ENCODE measurements at places on chromosomes 5 and 9.

- no peak for DNase-seq
Observed at GRCh38 chr9:133991214-133991921, 756 bp downstream of the VAV2 start.

GRCh38 chr9:19379283-19379682 is 753 bp downstream of the RPS6 start:
- no peak for DNase-seq

DNA sequence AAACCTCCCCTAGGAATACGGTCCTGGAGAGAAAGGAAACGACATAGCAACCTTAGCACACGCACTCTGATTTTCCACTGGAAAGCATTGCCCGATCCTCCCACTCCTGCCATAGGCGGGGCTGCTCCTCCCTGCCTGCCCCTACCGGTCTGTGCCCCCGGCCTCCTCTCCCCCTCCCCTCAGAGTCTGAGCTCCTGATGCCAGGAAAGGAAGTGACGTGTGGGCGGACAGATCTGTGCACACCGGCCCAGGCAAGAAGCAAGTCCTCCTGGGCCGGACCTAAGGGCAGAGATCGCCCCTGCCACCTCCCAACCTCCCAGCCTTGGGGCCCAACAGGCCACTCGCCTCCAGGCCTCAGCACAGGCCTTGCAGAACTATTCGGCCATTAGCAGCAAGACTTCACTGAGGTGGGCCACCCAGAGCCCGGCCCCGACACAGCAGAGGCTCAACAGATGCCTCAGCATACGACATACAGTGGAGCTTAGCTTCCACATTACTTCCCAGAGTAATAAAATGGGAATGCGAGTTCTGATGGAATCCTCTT is 7.2 kb downstream of the NINJ1 start:
- DNase-seq, result no peak

- DNase-seq, result no peak
Observed at GRCh38 chr9:127525401-127526188, 74.3 kb downstream of the LRSAM1 start.

- no peak for DNase-seq
Observed at GRCh38 chr5:77852514-77853352, 76.6 kb upstream of the TBCA start.

GRCh38 chr9:30928045-30928444 is 1456.4 kb upstream of the ACO1 start:
- no peak for DNase-seq

DNA sequence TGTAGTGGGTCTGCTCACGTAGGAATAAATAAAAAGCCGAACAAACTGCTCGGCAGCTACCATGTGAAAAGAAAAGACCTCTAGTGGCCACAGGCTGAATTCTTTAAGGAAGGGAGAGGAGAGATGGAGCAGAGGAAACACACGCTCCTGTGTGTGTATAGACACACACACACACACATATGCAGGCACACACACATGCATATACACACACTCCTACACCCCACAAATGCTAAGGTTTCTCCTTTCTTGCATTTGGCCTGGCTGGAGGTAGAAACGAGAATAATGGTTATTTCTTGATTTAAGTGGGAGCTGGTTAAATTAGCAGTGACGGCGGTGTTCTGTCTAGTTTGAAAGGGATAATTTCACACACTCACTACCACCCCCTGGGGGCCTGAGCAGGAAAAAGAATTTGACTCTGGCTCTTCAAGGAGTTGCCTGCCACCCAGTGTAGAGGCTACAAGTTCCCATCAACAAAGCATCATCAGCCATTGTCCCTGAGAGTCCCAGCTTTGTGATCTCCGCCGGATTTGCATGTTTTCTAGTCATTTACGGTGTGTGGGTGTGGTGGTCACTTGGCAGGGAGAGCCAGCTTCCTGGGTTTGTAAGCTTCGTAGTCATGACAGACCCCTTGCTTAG is at the start of gene INSYN2B:
TSS of gene INSYN2B (minus strand) at position 78 of the 636 bp plus-strand sequence. CDS start 96,597 bp downstream, outside the sequence.
- no peak for DNase-seq

- no peak for DNase-seq
Observed at GRCh38 chr9:93929231-93929630, 25.9 kb downstream of the BARX1 start.

GRCh38 chr5:126235628-126236027 is 187.6 kb upstream of the GRAMD2B start:
- DNase-seq, result no peak

DNA sequence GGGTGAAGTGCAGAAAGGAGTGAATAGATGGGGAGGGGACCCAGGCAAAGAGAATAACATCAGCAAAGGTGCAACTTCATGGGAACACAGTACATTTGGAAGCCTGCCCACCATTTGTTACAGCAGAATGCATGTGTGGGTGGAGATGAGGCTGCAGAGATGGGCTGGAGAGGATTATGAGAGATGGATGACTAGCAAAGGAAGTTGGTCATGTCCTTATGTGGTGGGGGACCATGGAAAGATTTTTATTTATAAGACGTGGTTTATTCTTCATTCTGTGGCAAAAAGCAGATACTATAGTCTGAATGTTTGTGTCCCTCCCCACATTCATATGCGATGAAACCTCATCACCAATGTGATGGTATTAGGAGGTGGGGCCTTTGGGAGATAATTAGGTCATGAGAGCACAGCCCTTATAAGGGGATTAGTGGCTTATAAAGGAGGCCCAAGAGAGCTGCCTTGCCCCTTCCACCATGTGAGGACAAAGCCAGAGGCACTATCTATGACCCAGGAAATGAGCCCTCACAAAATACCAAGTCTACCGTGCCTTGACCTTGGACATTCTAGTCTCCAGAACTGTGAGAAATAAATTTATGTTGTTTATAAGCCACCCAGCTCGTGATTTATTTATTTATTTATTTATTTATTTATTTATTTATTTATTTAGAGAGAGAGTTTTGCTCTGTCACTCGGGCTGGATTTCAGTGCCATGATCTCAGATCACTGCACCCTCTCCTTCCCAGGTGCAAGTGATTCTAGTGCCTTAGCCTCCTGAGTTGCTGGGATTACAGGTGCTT is 483.7 kb downstream of the RAB3C start:
- DNase-seq, result no peak

DNA sequence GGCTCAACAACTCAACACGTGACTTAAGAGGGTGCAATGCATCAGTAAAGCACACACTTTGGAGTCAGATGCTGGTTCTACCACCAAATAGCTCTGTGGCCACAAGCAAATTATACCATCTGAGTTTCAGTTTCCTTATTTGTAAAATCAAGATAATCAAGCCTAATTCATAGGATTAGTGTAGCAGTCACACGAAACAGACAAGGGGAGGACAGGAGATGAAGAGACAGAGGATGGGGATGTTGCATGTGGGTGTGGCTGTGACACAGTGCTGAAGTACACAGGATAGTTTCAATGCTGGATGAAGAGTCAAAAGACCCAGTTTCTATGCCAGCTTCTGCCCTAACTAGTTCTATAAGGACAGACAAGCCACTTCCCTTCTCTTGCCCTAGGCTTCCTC is 60.2 kb downstream of the SPOCK1 start:
- DNase-seq, result no peak

DNA sequence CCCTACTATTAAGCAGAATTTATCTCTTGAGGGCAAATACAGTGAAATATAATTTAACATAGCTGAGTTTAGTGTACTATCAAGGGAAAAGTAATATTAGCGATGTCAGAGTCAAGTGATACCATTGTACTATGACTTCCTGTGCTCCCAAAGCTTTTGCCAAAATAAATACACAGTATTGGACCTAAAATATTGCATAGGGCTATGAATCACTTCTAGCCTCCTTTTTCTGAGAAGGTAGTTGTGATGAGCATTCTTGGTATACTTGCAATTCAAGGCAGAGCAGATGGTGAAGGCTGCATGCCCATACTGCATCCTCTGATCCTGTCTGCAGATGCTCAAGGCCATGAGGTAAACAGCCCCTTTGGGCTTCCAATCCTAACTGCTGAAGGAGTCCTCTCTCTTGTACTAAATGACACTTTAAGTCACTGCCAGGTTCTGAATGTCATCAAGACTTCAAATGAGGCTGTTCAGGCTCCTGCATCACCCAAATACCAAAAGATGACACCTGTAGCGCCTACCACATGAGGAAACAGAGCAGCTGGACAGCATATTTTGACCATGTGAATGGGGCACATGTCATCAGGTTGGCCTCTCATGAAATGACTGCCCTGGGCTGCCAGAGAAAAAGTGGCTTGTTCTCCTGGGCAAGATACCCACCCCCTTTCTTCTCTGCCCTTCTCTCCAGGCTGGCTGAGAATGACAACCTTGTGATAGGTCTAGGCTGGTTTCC is 29.7 kb upstream of the PPP2CA start:
- DNase-seq, result no peak

GRCh38 chr5:29040404-29040803 is 2002.0 kb upstream of the CDH9 start:
- DNase-seq, result no peak

- DNase-seq, result no peak
Observed at GRCh38 chr5:55509796-55510522, 24.8 kb downstream of the PLPP1 start.

DNA sequence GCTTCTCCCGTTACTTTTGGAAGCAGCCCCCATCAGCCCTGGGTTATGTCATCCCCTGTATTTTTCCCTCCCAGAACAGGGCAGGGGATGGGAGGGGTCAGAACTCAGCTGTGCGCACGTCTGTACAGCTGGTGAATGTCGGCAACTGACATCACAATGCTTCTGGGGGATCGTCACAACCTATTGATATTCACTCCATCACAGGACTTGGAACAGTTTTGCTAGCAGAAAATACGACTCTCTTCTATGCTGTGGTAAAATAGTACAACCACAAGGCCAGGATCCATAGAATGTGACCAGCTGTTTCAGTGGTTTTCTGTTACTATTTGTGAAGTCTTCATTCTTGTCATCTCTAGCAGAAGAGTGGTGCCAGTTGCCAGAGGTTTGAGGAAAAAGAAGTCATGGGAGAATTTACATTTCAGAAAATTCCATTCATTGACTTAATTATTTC is 77.1 kb upstream of the KLF4 start:
- no peak for DNase-seq

DNA sequence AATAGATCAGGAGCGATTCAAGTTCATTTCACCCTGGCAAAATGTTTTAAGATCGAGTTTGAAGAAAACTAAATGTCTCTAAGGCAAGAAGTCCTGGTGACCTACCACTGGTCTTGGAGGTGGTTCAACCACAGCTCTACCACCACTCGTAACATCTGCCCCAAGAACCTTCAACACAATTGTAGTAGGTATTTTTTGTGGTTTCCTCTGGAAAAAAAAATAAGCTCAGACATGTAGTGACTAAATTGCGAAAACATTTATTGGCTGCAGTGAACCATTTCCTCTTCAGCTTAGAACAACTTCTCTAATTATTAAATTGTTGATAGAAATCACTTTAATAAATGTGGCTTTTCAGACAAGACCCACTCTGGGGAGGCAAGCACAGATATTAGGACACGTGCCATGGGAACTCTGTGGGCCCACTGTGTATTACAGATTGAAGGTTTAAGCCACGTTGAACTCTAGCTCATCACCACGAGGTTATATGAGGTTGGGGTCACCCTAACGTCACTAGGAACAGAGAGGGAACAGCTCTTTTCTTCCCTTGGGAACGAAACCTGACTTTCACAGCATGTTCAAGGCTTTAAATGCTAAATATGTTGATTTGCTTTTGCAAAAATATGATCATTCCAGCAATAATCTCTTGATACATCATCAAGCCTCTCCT is 142.9 kb downstream of the HSD17B3 start:
- DNase-seq, result no peak

DNA sequence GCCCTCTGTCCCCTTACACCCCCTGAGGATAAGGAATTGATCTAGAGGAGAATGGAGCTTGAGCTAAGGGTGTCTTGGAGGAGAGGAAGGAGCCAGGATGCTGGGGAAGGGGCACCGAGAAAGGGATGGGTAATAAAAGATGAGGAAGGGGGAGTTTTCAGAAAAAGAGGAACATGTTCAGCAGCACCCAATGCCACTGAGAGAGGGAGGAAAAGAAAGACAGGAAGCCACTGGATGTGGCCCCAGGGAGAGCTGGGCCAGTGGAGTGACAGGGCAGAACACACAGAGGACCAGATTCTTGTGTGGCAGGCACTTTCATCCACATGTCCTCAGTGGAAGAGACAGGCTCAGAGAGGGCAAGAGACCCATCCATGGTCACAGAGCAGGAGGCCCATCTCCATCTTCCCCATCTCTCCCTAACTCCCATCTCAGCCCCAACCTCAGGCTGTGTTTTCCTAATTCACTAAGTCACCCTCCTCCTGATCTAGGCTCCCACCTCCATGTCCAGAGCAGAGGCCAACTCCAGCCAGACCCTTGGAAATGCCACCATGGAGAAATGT is 7.2 kb downstream of the PFN3 start:
- DNase-seq, result no peak

DNA sequence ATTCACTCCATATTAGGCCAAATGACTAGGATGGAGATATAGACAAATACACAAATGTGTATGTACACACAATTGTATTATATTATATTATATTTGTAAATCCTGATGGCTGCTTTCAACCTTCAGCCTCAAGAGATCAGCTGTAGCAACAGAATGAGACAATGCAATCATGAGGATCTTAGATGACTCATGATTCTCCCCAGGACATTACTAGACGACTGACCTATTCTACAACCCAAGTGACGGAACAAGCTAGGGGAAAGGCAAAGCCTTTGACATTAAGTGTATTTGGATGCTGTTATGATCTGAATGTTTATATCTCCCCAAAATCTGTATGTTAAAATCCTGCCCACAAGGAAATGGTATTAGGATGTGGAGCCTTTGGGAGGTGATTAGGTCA is 66.5 kb downstream of the COX7C start:
- no peak for DNase-seq

GRCh38 chr5:68137511-68138140 is 77.9 kb upstream of the PIK3R1 start:
- DNase-seq, result no peak

DNA sequence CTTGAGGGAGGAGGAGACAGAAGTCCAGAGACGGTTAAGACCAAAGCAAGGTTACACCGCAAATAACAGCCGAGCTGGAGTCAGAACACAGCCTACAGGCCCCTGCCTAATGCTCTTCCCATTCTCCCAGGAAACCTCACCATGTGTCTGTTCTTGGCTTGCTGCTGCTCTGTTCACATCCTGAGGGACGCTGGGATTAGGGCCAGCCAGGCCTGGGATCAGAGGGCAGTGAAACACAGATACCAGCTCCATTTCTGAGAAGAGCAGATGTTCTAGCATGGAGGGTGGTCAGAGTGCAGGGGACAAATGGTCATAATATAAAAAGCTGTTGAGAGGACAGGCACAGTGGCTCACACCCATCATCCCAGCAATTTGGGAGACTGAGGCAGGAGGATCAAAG is 124.8 kb upstream of the LARP1 start:
- no peak for DNase-seq

DNA sequence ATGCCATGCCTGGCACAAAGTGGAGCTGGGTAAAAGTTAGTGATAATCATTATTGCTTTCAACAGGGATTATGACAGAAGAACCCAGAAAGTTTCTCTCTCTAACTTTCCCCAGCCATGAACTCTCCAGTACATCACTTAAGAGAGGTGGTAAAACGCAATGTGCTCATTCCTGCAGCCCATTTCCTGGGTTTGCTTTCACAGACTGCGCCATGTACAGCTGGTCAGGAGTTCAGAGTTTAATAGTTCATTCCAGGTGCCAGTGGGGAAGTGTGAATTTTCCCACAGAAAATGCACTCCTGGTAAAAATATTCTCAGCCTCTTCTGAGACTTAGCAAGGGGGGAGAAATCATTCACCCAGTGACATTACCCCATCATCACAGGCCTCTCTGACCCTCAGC is 35.5 kb downstream of the ADAM19 start:
- no peak for DNase-seq

GRCh38 chr5:1660001-1660400 is 136.2 kb upstream of the LPCAT1 start:
- DNase-seq, result no peak

All from stimulated activated CD8-positive, alpha-beta memory T cell treated with anti-CD3 and anti-CD28 coated beads, Interleukin-7, amount 100 ng/mL, for 24 hours (primary cell).